MM.1S (cell line): ENCODE measurements at places on chromosomes 11 and 22.

GRCh38 chr22:17085277-17086181, 729 bp downstream of the IL17RA start:
- H3K36me3 ChIP-seq, result no peaks in the 10 kb centered on the region
- DNase-seq, result no peak
- H3K4me3 ChIP-seq, result peak overlapping the region; percentile 89

- no peaks in the 10 kb centered on the region for H3K27me3 ChIP-seq
- H3K27ac ChIP-seq, result no peak overlapping the region
- DNase-seq, result no peak
- H3K36me3 ChIP-seq, result no peaks in the 10 kb centered on the region
- H3K4me1 ChIP-seq, result no peaks in the 10 kb centered on the region
These were observed 8.3 kb upstream of the SORL1 start for GRCh38 chr11:121443688-121444275.

DNA sequence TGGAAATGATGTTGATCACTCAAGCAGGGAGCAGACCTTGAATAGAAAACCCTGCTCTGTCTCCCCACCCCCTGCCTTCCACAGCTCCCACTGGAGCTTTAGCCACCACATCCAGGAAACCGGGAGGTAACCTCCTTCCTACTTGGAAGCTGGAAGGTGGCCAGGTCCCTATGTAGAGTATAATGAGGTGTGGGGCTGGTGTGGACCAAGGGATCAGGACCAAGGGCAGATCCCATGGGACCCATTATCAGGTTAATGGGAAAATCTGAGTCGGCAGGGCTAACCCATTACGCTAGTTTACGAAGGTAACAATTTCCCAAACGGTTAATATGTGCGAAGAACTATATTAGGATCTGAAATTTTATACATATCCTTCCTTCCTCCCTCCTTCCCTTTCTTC, 321.9 kb downstream of the MIAT start:
- no peak overlapping the region for H3K27ac ChIP-seq
- H3K27me3 ChIP-seq, result peaks cover 35% of the 10 kb centered on the region; the same call in 1 of the 2 replicates
- no peak for DNase-seq
- no peaks in the 10 kb centered on the region for H3K36me3 ChIP-seq
- no peak overlapping the region for H3K4me3 ChIP-seq

- no peaks in the 10 kb centered on the region for H3K36me3 ChIP-seq
- peaks cover 32% of the 10 kb centered on the region for H3K27me3 ChIP-seq
- DNase-seq, result no peak
These were observed 117.4 kb upstream of the SERPIND1 start for GRCh38 chr22:20656516-20656901.

GRCh38 chr11:88398372-88398771, 60.8 kb upstream of the CTSC start:
- no peaks in the 10 kb centered on the region for H3K27me3 ChIP-seq
- no peak overlapping the region for H3K4me3 ChIP-seq
- H3K4me1 ChIP-seq, result peaks cover 12% of the 10 kb centered on the region
- no peak for DNase-seq

DNA sequence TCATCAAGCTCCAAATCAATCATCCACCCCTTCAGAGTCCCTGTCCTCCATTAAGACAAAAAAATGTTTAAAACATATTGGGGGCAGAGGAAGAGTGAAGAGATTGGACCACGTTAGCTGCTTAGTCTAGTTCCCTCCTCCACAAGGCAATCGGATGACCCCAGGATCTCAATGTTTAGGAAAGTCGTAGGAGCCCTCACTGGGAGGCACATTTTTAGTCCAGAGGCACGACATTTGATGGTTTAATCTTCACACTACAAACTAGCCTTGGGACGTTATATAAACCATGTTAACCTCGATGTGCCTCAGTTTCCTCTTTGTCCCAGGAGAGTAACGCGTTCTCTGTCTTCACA, 588 bp upstream of the FAT3 start:
- no peaks in the 10 kb centered on the region for H3K4me1 ChIP-seq
- no peaks in the 10 kb centered on the region for H3K27me3 ChIP-seq
- no peak overlapping the region for H3K27ac ChIP-seq

DNA sequence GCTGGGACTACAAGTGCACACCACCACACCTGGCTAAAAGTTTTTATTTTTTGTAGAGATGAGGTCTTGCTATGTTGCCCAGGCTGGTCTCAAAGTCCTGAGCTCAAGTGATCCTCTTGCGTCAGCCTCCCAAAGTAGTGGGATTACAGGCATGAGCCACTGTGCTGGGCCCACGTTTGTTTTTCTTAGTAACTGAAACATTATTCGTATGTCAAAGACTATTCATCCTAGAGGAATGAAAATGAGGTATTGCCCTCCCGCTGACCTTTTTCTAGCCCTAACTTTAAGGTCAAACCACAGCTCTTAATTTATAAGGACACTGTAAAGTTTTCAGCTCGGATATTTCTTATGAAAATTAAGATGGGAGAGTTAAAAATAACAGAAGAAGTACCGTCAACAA, 33.2 kb upstream of the PAX6 start:
- no peaks in the 10 kb centered on the region for H3K36me3 ChIP-seq
- no peak overlapping the region for H3K27ac ChIP-seq
- H3K27me3 ChIP-seq, result no peaks in the 10 kb centered on the region
- DNase-seq, result no peak
- no peaks in the 10 kb centered on the region for H3K4me1 ChIP-seq

- no peaks in the 10 kb centered on the region for H3K4me1 ChIP-seq
- no peaks in the 10 kb centered on the region for H3K36me3 ChIP-seq
- DNase-seq, result no peak
- no peaks in the 10 kb centered on the region for H3K27me3 ChIP-seq
- H3K4me3 ChIP-seq, result no peak overlapping the region
These were observed 34.4 kb upstream of the ZBED5 start for GRCh38 chr11:10892250-10892649.

- H3K27me3 ChIP-seq, result peaks cover 5% of the 10 kb centered on the region; the same call in 1 of the 2 replicates
- H3K36me3 ChIP-seq, result no peaks in the 10 kb centered on the region
- no peaks in the 10 kb centered on the region for H3K4me1 ChIP-seq
- no peak for DNase-seq
These were observed 14.2 kb downstream of the TSPAN18 start for GRCh38 chr11:44740967-44741366.

GRCh38 chr11:44624761-44625221, 59.3 kb downstream of the CD82 start:
- H3K27ac ChIP-seq, result no peak overlapping the region
- no peaks in the 10 kb centered on the region for H3K27me3 ChIP-seq
- no peaks in the 10 kb centered on the region for H3K36me3 ChIP-seq

- H3K27ac ChIP-seq, result peak overlapping the region; percentile 29; the same call in 1 of the 2 replicates
- peak overlapping the region; percentile 85 for H3K4me3 ChIP-seq
- peaks cover 10% of the 10 kb centered on the region; the same call in 1 of the 2 replicates for H3K4me1 ChIP-seq
- peaks cover 11% of the 10 kb centered on the region for H3K27me3 ChIP-seq
- DNase-seq, result peak; percentile 29
- H3K36me3 ChIP-seq, result no peaks in the 10 kb centered on the region
These were observed 562 bp downstream of the ZBED4 start for GRCh38 chr22:49853981-49854831.

GRCh38 chr22:46651316-46651715, 31.1 kb downstream of the GRAMD4 start:
- H3K4me3 ChIP-seq, result no peak overlapping the region
- no peaks in the 10 kb centered on the region for H3K36me3 ChIP-seq
- no peaks in the 10 kb centered on the region for H3K27me3 ChIP-seq
- H3K27ac ChIP-seq, result no peak overlapping the region
- no peak for DNase-seq
- H3K4me1 ChIP-seq, result peaks cover 6% of the 10 kb centered on the region

DNA sequence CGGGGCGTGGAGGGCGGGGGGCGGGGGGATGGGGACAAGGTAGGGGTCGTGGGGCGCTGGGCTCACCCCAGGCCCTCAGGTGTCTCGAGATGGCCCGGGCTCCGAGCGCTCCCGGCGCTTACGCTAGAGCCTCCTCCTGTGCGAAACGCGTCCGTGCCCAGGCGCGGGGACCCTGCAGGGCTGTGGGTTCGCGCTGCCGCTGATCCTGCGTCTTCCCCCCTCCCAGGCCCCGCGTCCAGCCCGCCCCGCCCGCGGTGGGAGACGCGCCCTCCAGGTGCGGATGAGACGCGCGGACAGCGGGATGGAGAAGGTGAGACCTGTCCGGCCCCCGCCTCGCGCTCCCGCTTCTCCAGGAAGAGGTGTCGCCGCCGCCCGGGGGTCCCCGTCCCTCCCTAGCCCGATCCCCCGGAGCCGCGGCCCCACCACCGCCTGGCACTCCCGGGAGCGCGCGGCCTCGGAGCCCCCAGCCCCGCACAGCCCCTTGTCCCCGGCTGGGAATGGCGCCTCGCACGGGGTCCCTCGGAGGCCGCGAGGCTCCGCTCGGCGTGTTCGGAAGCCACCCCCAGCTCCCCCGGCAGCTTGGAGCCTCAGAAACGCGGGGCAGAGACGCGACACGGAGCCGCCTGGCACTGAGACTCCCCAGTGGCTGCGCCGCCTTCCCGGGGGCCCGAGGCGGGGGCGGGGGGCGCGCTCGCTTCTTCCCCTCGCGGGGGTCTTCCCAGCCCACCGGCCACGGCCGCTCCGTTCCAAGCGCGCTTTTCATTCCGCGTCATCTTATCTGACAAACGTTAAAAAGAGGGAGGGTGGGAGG, 27.6 kb upstream of the TOLLIP start:
- peaks cover 12% of the 10 kb centered on the region for H3K4me1 ChIP-seq
- H3K4me3 ChIP-seq, result no peak overlapping the region
- no peak overlapping the region for H3K27ac ChIP-seq
- DNase-seq, result no peak

GRCh38 chr11:102026959-102027358, 20.3 kb upstream of the CFAP300 start:
- no peaks in the 10 kb centered on the region for H3K27me3 ChIP-seq
- no peak for DNase-seq
- no peaks in the 10 kb centered on the region for H3K4me1 ChIP-seq
- no peak overlapping the region for H3K27ac ChIP-seq

GRCh38 chr11:61273178-61274078, 21.7 kb downstream of the VWCE start:
- peaks cover 15% of the 10 kb centered on the region for H3K27me3 ChIP-seq
- no peak overlapping the region for H3K4me3 ChIP-seq
- H3K27ac ChIP-seq, result no peak overlapping the region
- no peaks in the 10 kb centered on the region for H3K36me3 ChIP-seq
- no peak for DNase-seq
- peaks cover 2% of the 10 kb centered on the region; the same call in 1 of the 2 replicates for H3K4me1 ChIP-seq

GRCh38 chr22:42901790-42902508, 44.9 kb upstream of the ARFGAP3 start:
- no peak overlapping the region for H3K4me3 ChIP-seq
- H3K27ac ChIP-seq, result no peak overlapping the region
- no peaks in the 10 kb centered on the region for H3K4me1 ChIP-seq
- H3K27me3 ChIP-seq, result no peaks in the 10 kb centered on the region
- no peaks in the 10 kb centered on the region for H3K36me3 ChIP-seq

GRCh38 chr11:15227011-15227410, 112.3 kb downstream of the INSC start:
- DNase-seq, result no peak
- no peaks in the 10 kb centered on the region for H3K36me3 ChIP-seq
- H3K27ac ChIP-seq, result no peak overlapping the region

GRCh38 chr22:32723643-32724042, 77.9 kb upstream of the TIMP3 start:
- H3K27me3 ChIP-seq, result no peaks in the 10 kb centered on the region
- peak; percentile 89 for DNase-seq
- peaks cover 24% of the 10 kb centered on the region for H3K4me1 ChIP-seq

GRCh38 chr11:92423115-92424034, 198.8 kb downstream of the FAT3 start:
- H3K4me3 ChIP-seq, result no peak overlapping the region
- no peaks in the 10 kb centered on the region for H3K4me1 ChIP-seq
- DNase-seq, result no peak
- no peak overlapping the region for H3K27ac ChIP-seq
- H3K36me3 ChIP-seq, result no peaks in the 10 kb centered on the region
- H3K27me3 ChIP-seq, result no peaks in the 10 kb centered on the region

- H3K4me3 ChIP-seq, result no peak overlapping the region
- DNase-seq, result no peak
- H3K36me3 ChIP-seq, result no peaks in the 10 kb centered on the region
- H3K4me1 ChIP-seq, result no peaks in the 10 kb centered on the region
- H3K27ac ChIP-seq, result no peak overlapping the region
These were observed 59.7 kb upstream of the RASD2 start for GRCh38 chr22:35480627-35481550.

DNA sequence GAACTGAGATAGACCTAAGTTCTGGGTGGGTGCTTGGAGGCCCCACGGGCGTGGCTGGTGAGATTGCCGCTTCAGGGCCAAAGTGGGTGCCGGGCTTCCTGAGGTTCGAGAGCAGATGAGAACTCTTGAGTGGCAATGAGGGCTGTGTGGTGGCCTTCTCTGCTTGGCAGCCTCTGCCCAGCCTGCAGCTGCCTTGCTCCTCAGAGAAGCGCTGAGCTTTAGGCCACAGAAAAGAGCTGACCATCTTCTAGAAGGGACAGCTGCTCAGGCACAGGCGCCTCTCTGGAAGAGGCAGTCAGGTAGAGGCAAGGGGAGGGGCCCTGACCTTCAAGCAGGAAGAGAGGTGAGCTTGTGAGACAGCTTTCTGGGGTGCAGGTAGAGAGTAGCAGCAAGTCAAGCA, 72.8 kb downstream of the MED15 start:
- DNase-seq, result no peak
- no peaks in the 10 kb centered on the region for H3K27me3 ChIP-seq
- peaks cover 3% of the 10 kb centered on the region; the same call in 1 of the 2 replicates for H3K36me3 ChIP-seq

GRCh38 chr22:46997311-46997970, 235.0 kb downstream of the TBC1D22A start:
- H3K27ac ChIP-seq, result no peak overlapping the region
- H3K27me3 ChIP-seq, result no peaks in the 10 kb centered on the region
- H3K4me1 ChIP-seq, result peaks cover 8% of the 10 kb centered on the region; the same call in 1 of the 2 replicates
- H3K36me3 ChIP-seq, result no peaks in the 10 kb centered on the region

DNA sequence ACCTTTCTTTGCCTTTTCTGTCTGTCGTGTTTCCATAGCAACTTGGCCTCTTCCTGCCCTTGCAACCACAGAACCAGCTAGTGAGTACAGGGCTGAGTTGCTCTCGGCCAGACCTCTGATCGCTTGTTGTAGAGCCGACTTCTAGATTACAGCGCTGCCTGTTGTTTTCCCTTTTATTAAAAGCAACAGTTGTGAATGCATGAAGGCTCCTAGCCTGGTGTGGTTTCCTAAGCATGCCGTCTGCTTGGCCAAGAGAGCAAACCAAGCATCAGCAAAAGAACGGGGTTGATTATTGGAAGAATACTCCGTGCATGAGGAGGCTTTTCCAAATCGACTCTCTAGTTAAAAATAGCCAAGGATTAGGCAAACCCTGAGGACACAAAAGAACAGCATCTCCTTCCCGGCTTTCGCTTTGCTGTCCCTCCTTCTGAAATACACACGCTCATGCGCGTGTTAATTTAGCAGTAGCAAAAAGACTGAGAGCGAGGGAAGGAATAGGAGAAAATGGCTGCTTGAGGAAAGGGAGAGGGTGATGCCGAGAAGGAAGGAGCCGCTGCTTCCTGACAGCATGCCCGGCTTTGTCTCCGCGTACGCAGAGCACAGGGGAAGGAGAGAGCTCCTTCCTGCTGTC, 71.5 kb upstream of the TTC12 start:
- no peak for DNase-seq
- no peak overlapping the region for H3K27ac ChIP-seq
- H3K27me3 ChIP-seq, result no peaks in the 10 kb centered on the region

- no peak for DNase-seq
- no peaks in the 10 kb centered on the region for H3K36me3 ChIP-seq
- no peaks in the 10 kb centered on the region for H3K4me1 ChIP-seq
These were observed 32.1 kb upstream of the TENM4 start for GRCh38 chr11:79472819-79473529.
